ENCODE measurements at places on chromosomes 16 and 17.

DNA sequence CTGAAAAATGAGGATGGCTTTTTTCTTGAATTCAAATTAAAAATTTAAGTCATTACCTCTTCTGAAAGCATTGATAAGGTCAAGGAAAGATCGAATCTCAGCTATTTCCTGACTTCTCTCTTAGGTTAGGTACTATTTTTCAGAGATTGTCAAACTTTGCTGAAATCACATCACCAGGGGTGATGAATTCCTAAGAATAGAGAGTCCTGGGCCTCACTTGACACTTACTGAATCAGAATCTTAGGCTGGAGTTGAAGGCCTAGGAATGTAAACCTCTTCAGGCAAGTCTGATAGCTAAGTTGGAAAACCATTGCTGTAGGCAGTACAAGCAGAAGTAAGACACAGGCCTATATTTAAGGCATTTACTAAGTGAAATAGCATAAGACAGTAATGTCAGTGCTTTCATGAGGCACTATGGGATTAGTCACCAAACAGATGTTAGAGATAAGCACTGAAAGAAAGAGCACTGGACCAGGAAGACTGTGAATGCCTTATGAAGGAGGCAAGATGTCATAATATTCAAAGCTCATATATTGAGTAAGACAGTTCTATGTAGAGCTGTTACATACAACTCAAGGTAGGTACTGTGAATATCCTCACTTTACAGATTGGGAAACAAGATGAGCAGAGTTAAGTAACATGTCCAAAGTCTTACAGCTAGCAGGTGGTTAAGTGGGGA, 21.5 kb downstream of the DCAF7 start:
- DNase-seq, result peak; percentile 93

DNA sequence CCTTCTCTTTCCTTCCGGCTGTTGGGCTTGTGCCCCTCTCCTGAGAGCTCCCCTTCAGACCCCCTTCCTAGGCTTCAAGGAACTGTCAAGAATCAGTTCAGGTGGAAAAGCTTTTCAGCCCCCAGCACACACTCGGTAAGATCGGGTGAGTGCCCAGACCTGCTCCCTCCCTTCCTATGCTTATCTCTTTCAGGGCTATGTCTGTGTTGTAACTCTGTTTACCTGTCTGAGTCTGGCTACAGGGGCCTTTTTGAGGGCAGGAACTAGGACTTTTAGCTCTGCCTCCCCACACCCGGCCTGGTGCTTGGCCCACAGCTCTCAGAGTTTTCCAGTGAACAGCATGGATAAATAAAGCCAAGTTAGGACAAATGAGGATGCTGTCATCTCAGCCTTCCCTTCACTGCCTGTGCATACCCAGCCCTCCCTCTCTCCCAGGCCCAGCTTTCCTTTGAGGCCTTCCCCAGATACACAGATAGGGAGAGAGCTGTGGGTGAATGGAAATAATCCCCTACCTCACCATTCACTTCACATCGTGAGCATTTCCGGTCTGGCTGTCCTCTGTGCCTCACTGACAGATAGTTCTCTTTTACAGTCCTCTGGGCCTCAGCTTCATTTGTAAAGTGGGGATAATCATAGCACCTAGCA, 5.7 kb upstream of the MRPS23 start:
- no peak for DNase-seq

GRCh38 chr17:38544839-38545209, 60.9 kb downstream of the SRCIN1 start:
- DNase-seq, result no peak

GRCh38 chr17:68004201-68004600, 7.9 kb upstream of the C17orf58 start:
- DNase-seq, result no peak

DNA sequence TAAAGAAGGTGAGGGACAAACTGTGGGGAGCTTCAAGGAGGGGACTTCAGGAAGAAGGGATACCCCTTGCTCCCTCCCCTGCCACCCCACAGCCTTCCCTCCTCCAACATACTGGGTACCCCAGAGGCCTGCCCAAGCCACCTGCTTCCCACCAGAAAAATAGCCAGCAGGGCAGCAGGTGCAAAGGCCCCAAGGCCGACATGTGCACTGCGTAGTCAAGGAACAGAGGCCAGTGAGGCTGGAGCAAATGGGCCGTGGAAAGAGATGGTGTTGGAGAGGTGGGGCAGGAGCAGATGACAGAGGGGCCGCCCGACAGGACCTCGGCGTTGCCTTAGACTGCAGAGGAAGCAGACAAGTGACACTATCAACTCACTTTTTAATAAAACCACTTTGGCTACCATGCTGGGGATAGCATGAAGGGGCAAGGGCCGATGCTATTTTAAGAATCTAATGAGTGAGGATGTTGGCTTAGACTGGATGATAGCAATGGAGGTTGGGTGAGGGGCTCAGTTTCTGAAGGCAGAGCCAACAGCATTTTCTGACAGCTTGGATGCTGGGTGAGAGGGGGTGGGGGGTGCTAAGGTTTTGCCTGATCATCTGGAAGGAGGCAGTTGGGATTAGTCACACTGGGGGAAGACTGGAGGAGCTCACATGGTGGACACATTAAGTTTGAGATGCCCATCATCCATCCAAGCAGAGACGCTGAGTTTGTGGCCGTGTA, 72.8 kb upstream of the TOB1 start:
- DNase-seq, result no peak

DNA sequence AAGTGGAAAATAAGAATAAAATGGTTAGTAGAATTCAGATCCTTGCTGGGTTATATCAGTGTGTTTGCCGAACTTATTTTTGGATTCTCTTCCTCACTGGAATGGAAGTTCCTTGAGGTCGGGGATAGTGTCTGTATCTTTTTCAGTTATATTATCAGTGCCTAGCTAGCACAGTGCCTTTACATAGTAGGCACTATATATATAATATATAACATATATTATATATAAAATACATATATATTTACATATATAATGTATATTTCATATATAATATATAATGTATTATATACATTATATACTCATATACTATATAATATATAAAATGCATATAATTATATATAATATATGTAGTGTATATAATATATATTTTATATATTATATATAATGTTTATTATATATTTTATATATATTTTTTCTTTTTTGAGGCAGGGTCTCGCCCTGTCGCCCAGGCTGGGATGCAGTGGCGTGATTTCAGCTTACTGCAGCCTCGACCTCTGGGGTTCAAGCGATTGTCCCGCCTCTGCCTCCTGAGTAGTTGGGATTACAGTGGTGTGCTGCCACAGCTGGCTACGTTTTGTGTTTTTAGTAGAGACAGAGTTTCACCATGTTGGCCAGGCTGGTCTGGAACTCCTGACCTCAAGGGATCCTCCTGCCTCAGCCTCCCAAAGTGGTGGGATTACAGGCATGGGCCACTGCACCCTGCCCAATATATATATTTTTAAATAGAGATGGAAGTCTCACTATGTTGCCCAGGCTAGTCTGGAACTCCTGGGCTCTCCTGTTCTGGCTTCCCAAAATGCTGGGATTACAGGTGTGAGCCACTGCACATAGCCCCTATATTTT, 3.2 kb downstream of the NFATC3 start:
- no peak for DNase-seq

GRCh38 chr17:49193513-49194296, 16.7 kb downstream of the GNGT2 start:
- DNase-seq, result peak; percentile 51

GRCh38 chr17:76153202-76153601, 12.2 kb upstream of the FOXJ1 start:
- DNase-seq, result no peak

All from IMR-90 (cell line).